Activated T-helper 1 cell treated with Interleukin-2 at 50 U/mL for 16 hours (primary cell): ENCODE measurements at places on chromosomes 5 and 9.

GRCh38 chr5:74500110-74500917, 140.2 kb downstream of the ENC1 start:
- DNase-seq = no peak

- no peak for DNase-seq
Observed at GRCh38 chr5:133890314-133890713, 78.1 kb downstream of the C5orf15 start.

DNA sequence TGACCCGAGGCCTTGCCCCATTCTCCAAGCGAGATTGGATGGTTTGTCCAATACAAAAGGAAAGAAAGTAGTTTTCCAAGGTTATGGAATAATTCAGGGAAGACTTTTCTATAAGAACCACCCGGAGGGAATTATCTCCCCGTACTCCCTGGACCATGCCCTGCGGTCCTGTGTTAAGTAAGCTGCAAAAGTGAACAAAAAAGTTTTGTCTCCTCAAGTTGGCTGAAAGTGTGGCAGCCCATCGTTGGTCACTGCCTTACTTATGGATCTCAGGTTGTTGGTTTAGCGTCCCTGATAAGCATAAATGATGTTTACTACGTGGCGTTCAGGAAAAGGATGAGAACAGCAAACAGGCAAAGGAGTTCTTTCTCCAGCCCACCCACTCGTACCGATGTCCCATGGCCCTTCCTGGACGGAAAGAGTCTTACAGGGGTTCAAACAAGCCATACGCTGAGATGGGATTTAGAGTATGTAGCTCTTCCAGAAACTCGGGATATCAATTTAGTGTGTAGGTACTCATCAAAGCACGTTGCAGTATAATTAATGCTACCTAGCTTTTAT, 413 bp upstream of the AUH start:
- no peak for DNase-seq

GRCh38 chr5:166338801-166339200, 1952.6 kb upstream of the WWC1 start:
- no peak for DNase-seq

DNA sequence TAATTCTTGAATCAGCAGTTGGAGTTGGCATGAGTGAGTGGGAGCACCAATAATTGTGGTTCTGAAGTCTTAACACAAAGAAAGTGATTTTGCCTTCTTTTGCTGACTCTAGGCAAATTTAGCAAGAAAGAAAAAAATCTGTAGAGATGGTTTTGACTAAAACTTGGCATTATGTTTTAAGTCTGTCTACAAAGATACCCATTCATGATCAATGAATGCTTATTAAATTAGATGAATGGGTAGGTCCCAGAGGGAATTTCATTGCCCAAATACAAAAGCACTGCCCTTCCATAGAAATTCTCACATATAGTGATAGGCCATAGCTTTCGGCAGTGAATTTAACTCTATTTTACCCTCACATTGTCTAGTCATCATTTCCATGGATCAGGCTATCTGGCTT, 428.6 kb upstream of the ADAMTSL1 start:
- no peak for DNase-seq

GRCh38 chr9:86072394-86072877, 26.9 kb downstream of the GOLM1 start:
- no peak for DNase-seq

- DNase-seq = no peak
Observed at GRCh38 chr9:110025551-110026170, 182.3 kb downstream of the C9orf152 start.

GRCh38 chr5:147567917-147568598, 58.2 kb upstream of the DPYSL3 start:
- no peak for DNase-seq

- no peak for DNase-seq
Observed at GRCh38 chr5:52523701-52524100, 264.0 kb upstream of the ITGA1 start.

DNA sequence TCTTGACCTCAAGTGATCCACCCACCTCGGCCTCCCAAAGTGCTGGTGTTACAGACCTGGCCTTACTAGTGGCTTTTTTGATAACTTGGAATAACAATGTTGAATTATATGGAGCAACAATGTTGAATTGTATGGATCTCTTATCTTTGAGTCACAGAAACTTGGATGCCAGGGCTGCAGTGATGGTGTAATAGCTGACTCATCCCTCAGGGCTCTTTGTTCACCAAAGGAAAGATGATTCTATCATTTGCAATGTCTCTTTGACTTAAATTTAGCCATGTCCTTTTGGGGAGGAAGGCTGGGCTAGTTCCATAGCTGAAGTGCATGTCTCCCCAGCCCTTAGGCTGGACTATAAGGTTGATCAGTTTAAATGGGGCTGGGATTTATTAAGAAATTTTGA, 172.3 kb downstream of the PDZD2 start:
- DNase-seq = no peak

GRCh38 chr9:108645520-108645919, 210.3 kb downstream of the ACTL7B start:
- no peak for DNase-seq

DNA sequence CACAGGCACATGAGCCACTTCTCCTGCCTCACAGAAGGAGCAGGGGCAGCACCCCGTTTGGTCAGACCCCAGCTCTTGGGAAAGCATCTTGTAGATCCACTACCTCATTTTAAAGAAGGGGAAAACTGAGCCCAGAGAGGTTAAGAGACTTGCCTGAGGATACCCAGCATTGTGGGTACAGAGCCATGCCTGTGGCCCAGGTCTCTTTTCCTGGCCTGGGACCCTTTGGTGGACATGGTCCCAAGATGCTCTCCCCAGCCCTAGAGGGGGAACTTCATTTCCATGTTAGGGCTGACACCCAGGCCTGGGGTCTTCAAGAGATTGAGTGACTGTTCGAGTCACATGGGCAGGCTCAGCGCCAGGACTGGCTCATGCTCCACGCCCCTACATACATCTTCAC, 64.2 kb downstream of the NEK6 start:
- no peak for DNase-seq

GRCh38 chr9:124625087-124625486, 117.9 kb upstream of the NR5A1 start:
- DNase-seq = no peak

DNA sequence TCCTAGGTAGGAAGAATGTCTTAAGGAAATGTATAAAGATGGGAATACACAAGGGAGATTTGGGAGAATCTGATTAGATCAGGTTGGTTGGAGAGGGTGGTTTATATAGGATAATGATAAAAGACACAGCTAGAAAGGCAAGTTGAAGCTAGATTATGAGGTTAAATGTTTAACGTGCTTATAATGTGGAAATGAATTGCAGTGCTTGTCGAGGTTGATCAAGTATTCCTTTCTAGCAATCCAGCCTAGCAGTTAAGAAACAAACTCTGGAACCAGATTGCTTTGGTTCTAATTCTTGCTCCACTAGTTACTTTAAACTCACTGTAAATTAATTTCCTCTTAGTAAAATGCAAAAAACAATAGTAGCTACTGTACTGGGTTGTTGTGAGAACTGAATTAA, 76.5 kb downstream of the NIPBL start:
- no peak for DNase-seq

DNA sequence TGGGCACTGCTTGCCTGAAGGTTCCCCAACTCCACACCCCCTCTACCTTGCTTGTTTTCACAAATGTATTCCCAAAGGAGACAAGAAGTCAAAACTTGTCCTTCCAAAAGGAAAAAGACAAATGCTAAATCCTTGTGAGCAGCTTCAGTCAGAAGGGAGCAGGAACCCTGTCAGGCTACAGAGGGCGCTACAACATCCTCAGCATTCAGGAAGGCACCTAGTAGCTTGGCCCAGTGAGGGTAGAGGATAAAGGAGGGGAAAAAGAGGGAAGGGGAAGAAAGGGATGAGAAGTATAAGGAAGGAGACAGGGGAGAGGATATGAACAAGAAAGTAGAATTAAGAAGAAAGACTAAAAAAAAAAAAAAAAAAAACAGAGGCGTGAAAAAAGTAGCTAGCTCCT, 97.5 kb downstream of the MLLT3 start:
- no peak for DNase-seq

- DNase-seq = no peak
Observed at GRCh38 chr9:101582553-101582952, 12.2 kb downstream of the PPP3R2 start.

GRCh38 chr5:34043099-34043876, at the start of gene C1QTNF3:
Gene C1QTNF3 (minus strand): TSS chr5:34043213. CDS start chr5:34043125, 88 bp downstream.
- DNase-seq = no peak

DNA sequence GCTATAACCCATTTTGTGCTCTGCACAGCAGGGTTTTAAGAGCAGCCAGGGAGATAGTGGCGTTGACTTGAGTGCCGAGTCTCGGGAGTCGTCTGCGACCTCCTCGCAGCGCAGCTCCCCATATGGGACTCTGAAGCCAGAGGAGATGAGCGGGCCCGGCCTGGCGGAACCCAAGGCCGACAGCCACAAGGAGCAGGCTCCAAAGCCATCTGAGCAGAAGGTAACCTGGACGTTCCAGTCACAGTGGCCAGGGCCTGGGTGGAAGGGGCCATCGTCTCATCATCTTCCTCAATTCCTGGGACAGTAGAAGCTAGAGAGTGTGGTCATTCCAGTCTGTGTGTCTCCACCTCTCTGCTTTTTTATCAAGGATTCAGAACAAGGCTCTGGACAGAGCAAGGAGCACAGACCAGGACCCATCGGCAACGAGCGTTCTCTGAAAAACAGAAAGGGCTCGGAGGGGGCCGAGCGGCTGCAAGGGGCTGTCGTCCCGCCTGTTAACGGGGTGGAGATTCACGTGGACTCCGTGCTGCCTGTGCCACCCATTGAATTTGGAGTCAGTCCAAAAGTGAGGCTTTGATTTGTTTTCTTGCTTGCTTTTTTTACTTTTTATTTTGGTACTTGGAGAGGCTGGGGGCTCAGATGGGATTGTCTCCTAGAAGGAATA, 20.2 kb upstream of the POMT1 start:
- DNase-seq = no peak

- no peak for DNase-seq
Observed at GRCh38 chr5:139648205-139649081, at the start of gene CXXC5. Gene CXXC5 (plus strand): TSS chr5:139648349. CDS start chr5:139680524, 32,175 bp downstream.

- DNase-seq = no peak
Observed at GRCh38 chr9:136578915-136579649, 33.2 kb upstream of the NOTCH1 start.

DNA sequence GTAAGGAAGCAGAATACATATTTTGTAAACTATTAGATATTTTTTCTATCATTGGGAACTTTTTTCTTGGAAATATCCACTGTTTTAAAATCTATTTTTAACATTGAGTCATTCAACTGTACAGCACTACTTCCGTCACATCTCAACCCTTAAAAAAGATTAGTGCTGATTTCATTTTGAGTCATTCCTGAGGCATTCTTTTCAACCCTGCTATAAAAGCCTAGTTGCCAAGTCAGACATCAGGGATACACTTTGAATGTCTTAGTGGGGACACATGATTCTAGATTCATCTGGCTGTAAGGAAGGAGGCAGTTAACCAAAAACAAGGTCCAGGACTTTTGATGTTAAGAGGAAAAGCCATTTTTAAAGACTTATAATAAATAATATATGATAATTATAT, 160.9 kb downstream of the GIN1 start:
- no peak for DNase-seq

DNA sequence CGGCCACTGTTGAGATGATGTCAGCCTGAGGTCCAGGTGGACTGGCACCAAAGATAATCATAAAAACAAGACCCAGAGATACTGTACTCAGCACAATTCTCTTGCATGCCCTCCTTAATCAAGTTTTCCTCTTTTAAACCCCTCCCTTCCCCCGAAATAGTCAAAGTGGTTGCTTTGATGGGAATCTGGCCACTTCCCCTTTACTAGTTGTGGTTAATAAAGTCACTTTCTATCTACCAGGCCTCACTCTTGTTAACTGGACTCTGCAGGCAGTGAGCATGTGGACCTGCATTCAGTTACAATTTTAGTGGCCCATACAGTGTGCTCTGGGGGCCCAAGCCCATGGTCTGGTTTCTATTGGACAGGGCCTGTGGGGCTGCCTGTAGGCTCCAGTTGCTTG, 17.5 kb downstream of the FBP2 start:
- no peak for DNase-seq

DNA sequence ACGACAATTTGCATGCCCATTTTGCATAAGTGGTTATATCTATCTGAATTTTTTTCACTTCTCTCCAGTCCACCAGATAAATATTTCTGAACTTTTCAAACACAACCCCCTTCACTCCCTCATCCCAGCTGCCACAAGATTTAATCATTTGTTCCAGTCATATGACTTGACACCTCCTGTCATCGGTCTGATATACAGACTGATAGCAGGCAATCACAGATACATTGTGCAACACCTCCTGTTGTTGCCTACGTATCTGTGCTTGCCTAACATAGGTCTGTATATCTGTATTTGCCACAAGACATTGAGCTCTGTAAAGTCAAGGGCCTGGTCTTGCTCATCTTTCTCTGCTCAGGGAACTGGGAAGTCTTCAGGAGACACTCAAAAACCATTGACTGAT, 65.6 kb downstream of the GNA14 start:
- DNase-seq = no peak

- no peak for DNase-seq
Observed at GRCh38 chr5:135053989-135054388, 20.0 kb upstream of the PITX1 start.

- no peak for DNase-seq
Observed at GRCh38 chr9:31536471-31536870, 848.0 kb upstream of the ACO1 start.

GRCh38 chr9:23826120-23826629, at the start of gene ELAVL2:
Gene ELAVL2 (minus strand): TSS chr9:23826240. CDS start chr9:23762234, 64,006 bp downstream.
- no peak for DNase-seq
